ENCODE measurements at places on chromosomes 2 and 18.

DNA sequence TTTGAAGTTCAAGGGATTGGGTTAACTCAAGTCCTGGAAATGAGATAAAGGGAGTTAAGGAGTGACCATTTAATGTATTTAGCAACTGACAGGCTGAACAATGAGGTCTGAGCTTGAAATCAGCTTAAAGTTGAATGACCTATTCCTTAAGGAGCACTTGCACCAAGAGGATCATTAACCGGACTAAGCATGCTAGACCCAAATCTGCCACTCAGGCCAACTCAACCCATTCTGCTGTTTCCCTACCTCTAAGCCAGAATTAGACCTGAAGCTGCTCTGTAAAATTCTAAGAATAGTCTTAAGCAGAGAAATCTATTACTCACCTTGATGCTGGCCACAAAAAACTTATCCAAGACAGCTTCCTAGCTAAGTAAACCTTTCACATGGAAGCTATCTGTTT is 59.8 kb downstream of the SPRED2 start:
- no peak for DNase-seq

DNA sequence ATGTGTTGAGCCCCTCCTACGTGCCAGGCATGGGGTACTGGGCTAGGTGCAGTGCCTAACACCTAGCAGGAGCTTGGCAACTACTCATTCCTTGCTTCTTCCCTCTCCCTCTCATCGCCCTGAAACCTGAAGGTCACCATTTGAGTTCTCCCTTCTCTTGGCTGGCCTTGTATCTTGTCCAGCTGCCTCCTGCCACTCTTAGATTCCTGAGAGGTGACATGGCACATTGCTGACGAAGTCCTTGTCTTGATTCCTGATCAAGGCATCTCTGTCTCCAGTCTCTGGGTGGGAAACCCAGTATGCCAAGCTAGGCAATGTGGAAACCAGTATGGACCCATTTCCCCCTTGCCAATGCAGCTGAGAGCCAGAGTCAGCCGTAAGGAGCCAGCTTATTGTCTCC is 9.0 kb upstream of the EFR3B start:
- no peak for DNase-seq

DNA sequence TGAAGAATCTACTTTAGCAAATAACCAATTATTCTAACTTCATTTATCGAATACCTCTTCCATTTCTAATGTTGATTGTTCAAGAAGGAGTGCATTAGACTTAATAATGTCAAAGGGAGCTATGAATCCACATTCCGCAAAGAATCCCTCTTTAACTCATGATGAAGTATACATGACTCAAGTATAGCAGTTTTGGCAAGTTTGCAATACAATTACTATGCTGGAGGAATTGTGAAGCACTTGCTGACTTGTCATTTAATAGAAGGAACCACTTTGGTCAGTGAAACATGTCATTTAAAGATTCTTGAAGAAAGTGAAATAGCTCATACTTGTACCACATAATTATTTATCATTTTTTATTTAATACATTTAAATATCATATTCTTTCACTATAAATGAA is 125.1 kb downstream of the SLC39A10 start:
- no peak for DNase-seq

- no peak for DNase-seq
These were observed 60.3 kb downstream of the STEAP3 start for GRCh38 chr2:119283873-119284331.

GRCh38 chr2:5983511-5984272 is 291.5 kb downstream of the SOX11 start:
- DNase-seq, result no peak

- DNase-seq, result no peak
These were observed 210.6 kb downstream of the TFCP2L1 start for GRCh38 chr2:121074293-121074932.

GRCh38 chr2:222866358-222866960 is 5.6 kb downstream of the ACSL3 start:
- no peak for DNase-seq

GRCh38 chr2:24147364-24147763 is 24.1 kb downstream of the FAM228B start:
- no peak for DNase-seq

GRCh38 chr2:206614811-206615210 is 27.5 kb upstream of the FAM237A start:
- no peak for DNase-seq

- DNase-seq, result no peak
These were observed 38.6 kb downstream of the STK25 start for GRCh38 chr2:241469746-241470145.

GRCh38 chr18:35510076-35510651 is 12.4 kb upstream of the INO80C start:
- no peak for DNase-seq

DNA sequence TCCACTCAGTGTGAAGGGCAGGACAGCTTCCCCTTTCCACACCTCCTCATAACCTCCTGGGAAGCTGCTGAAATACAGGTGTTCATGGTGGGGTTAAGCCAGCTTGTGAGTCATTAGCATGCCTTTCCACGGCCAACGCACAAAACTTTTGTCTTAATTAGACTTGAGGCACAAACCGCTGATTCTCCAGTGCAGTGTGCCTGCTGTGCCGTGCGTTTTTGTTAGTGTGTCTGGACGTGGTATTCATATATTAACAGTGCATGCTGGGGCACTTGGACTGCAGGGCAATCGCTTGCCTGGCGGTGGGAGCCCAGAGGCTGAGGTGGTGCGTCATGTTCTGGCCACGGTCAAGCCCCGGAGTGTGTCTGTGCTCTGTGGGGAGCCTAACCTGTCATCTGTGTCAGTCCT is 156.2 kb downstream of the SH3RF3 start:
- DNase-seq, result no peak

GRCh38 chr2:163800951-163801381 is 65.2 kb upstream of the FIGN start:
- DNase-seq, result peak; percentile 2

DNA sequence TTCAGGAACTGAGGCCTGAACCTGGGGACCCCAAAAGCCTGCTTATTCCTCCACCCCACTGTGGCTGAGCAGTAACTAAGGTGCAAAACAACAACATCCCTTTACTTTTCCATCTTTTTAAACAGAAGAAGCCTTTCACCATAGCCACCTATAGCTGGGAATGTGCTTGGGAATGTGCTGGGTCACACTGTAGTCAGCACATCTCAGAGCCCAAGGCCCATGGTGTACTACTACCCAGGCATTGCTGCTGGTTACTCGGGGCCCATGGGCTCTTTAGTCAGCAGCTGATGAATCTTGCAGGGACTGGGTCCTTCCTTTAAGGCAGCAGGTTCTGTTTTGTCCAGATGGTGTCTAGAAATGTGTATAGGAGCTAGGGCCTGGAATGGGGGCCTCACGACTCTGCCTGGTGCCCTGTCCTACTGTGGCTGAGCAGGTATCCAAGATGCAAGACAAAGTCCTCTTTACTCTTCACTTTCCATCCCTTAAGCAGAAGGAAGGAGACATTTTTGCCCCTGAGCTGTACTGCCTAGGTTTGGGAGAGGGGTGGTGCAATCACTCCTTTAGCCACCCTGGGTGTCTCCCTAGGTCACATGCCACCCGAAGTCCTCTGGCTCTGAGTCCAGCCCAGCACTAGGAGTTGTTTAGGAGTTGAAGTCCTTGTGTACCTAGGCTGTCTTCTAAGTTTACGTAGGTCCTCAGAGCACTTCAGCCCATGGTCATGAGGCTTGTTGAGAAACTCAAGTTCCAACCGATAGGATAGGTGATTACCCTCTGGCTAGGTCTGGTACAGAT is 70.1 kb downstream of the OXER1 start:
- DNase-seq, result no peak

DNA sequence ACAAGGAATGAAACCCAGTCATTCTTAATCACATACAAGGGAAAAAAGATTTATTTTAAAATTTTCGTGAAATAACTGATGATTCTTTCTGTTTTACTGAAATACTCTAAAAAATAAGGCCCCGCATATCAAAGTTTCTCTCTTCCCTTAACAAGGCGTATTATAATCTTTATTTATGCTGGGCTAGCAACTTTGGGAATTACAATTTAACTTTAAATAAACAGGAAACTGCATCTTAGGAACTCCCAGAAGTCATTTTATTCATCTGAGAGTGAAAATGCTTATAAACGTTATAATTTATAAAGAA is 166.7 kb downstream of the TCF4 start:
- no peak for DNase-seq

DNA sequence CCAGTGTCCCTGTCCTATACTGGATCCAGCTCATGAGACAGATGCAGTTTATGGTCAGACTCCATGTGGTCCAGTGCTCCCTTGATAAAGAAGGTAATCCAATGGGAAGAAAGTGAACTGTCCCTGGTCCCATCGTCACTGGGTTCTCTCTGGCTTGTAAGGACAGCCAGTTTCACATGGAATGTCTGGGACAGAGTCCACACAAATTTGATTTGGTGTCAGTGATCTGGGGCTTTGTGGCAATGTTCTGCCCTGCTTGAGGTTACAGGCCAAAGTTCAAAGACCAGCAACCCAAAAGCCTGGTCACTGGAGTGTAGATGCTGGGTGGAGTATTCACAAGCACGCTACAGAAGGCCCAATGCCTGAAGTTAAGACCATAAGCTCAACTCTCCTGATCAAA is 22.2 kb upstream of the FHL2 start:
- no peak for DNase-seq

DNA sequence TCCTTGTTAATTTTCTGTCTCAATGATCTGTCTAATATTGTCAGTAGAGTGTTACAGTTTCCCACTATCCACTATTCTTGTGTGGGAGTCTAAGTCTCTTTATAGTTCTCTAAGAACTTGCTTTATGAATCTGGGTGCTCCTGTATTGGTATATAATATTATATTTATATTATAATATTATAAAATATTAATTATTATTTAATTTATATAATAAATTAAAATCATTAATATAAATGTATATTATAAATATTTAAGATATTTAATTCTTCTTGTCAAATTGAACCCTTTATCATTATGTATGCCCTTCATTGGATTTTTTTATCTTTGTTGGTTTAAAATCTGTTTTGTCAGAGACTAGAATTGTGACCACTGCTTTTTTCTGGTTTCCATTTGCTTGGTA is 1950.2 kb upstream of the LRRTM1 start:
- DNase-seq, result no peak

DNA sequence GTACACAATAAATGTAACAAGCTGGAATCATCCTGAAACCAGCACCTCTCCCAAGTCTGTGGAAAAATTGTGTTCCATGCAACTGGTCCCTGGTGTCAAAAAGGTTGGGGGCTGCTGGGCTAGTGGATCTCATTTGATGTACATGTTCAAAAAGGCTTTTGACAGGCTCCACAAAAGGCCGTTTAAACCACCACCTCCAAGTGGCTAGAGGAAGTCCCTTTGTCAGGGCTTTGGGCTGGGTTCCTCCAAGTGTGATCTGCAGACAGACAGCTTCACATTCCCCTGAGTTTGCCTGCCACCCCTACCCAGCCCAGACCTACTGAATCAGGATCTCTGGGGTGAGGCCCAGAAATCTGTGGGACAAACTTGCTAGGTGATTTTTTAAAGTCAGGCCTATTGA is 84.7 kb downstream of the TGFA start:
- no peak for DNase-seq
